ENCODE measurements at places on chromosomes 3 and 15.

DNA sequence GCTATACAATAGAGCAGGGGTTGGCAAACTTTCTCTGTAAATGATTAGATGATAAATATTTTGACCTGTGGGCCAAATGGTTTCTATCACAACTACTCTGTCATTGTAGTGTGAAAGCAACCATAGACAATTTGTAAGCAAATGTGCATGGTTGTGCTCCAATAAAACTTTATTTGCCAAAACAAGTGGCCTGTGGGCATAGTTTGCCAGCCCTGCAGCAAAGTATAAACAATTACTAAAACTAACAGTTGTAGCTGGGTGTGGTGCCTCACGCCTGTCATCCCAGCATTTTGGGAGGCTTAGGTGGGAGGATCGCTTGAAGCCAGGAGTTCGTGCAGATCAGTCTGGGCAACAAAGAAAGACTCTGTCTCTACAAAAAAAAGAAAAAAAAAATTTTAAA lies 61.6 kb downstream of the NBEAL2 start:
- no peak for DNase-seq

- DNase-seq: no peak
Measured at GRCh38 chr3:62143843-62144450, 229.4 kb downstream of the FEZF2 start.

- no peak for DNase-seq
Measured at GRCh38 chr15:72341361-72341760, 21.4 kb upstream of the CELF6 start.

DNA sequence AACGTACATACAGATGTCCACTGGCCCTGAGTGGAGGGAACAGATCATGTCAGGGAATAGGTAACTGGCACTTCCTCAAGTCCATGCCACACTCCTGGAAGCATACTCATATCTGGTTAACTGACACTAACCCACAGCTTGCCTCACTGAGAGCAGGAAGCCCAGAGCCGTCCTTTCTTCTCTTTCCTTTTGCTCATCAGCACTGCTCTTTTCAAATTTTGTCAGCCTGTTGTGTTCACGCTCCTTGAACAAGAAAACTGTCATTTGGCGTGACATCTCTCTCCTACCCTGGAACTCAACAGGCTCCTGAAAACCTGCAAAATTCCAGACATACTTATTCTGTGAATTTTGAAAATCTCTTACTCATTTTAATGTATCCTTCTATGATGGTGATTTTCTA lies 360.2 kb downstream of the MAGI1 start:
- no peak for DNase-seq

- no peak for DNase-seq
Measured at GRCh38 chr3:123611082-123611481, 26.2 kb upstream of the HACD2 start.

DNA sequence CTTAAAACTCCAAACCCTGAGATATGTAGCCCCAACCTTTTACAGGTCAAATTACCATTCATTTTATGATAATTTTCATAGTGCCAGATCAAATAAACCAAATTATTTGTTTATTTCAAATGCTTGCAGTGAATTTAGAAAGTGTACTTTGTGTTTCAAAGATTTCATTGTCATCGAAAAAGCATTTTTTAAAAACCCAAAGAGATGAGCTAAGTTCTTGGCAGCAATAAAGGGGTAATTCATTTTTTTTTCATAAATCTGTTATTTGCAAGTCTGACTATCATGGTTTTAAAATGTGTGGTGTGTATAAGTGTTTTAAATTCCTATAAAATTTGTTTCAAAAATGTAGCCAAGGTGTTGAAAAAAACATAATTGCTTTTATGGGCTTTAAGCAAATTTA lies 17.2 kb downstream of the PTX3 start:
- DNase-seq: no peak

- no peak for DNase-seq
Measured at GRCh38 chr3:162082516-162082915, 585.9 kb downstream of the OTOL1 start.

DNA sequence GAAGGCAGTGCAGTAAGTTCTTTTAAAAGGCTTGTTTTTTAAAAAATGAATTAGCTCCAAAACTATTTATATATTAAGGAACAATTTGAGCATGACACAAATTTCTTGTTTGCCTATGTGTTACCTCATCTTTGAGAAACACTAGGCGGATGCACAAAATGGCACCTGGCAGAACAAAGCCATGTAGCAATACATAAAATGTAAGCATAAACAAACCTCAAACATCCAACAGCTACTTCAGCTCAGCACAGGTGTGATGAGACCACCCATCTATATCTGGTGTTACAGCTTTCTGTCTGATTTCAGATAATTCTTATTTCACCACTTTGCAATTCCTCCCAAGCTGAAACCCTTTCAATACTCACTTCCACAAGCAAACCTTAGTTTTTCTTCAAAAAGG lies 221.2 kb upstream of the CNTN6 start:
- DNase-seq: no peak

DNA sequence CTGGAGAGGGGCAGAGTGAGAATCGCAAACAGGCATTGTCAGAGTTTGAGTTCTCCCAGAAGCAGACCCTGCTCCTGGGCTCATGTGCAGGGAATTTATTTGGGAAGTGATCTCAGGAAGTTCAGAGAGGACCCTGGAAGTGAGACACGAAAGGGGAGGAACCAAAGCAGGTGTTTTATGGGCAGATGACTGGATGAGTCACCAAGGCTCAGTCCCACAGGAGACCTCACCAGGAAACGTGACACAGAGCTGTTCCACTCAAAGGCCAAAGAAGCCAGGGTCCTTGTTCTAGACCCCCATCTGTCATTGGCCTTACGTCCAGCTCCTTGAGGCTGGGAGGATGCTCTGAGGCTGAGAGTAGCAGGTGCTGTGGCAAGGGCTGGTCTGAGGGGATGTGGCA lies 43.4 kb upstream of the SEC22A start:
- DNase-seq: no peak

DNA sequence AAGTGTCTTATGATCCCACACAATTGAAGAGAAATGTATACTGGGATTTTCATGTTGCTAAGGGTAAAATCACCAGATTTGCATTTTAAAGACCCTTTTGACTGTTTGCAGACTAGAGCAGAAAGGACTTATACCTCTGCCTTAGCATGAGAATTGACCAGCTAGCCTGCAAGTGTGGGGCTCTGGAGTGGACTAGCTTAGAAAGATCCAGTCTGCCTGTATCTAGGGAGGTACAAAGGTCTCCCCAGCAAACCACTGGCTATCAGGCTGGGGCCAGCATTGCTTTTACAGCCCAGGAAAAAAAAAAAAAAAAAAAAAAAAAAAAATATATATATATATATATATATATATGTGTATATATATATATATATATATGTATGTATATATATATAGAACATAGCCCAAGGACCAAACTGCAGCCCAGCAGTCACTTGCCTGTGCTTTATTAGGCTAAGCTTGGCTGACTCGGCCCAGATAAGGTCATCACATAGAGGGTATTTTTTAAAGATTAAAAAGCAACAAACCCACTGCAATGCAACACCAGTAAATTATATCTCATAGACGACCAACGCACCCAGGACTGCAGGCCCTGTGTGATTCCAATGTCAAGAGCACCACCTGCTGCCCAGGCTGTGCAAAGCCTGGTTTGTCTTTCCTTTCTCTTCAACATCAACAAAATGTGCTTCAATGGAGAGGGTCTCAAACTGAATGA lies 63.7 kb downstream of the DCLK3 start:
- DNase-seq: peak; percentile 79

DNA sequence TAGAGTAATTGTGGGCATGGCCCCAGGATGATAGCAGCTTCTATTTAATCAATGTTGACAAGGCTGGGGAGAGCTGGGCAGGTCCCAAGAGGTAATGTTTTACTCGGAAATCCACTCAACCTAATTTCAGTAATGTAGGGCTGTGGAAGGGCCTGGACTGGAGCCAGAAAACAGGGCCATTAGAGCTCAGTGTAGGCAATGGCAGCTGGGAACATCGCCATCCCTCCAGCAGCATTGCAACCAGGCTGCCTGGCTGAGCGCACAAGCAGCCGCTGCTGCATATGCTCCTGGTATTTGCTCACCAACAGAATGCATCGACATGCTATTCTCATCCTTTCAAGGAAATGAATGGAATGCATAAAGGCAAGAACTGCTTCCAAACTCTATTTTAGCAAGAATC lies 90.0 kb downstream of the GAP43 start:
- DNase-seq: no peak

DNA sequence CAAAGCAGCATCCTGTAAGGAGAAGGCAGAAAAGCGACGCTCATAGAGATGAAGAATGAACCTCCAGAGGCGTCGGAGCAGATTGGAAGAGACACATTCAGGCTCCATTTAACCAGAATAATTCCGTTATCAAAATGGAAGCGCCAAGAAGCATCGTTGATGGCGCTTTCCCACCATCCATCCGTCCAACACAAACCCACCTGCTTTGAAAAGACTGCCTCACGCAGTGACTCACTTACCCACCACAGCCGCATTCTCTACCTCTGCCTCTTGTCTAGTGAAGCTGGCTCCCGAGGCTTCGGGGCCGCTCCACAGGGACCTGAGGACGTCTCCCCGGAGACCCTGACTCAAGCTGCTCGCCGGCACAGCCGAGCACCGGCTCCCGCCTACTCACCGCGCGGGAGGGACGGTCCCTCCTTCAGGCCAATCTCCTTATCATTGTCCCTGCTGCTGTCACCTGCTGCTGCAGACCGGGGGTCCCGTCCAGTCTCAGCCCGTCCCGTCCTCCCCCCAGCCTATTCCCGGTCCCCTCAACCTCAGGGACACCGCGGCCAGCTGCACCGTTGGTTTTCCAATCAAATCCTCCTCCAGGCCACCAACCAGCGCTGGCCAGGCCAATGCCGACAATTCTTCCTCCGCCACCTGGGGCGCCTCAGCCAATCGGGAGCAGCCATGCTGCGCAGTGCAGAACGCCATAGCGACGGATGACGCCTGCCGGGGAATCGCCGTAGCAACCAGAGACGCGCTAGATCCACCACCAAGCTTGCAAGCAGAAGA lies at the start of gene NEK10:
TSS of gene NEK10 (minus strand) at position 553 of the 777 bp plus-strand sequence. CDS start 16,501 bp downstream, outside the sequence.
- DNase-seq: peak; percentile 75

- no peak for DNase-seq
Measured at GRCh38 chr3:128491941-128492670, 895 bp downstream of the GATA2 start.

- DNase-seq: no peak
Measured at GRCh38 chr15:46853600-46853999, 863.7 kb upstream of the SEMA6D start.

DNA sequence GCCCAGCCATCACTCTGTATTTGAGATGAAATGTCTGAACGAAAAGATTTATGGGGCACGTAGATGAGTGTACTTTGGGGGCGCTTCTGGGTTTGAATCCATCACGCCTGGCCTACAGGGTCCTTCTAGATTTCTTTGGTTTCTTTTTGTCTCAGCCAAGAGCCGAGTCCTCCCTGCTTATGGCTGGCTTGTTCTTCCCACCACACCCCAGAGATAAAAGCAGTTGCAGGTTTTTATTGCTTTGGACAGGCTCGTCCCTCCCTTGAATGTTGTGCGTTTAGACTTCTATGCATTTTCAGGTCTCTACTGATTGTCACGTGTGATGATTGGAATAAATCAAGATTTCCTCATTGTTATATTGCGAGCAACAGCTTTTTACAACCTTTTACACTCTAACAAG lies 104.8 kb upstream of the CHRNA7 start:
- no peak for DNase-seq

- peak; percentile 63 for DNase-seq
Measured at GRCh38 chr15:62847900-62848489, 194.6 kb upstream of the TPM1 start.
